ENCODE measurements at places on chromosomes 4 and X.

DNA sequence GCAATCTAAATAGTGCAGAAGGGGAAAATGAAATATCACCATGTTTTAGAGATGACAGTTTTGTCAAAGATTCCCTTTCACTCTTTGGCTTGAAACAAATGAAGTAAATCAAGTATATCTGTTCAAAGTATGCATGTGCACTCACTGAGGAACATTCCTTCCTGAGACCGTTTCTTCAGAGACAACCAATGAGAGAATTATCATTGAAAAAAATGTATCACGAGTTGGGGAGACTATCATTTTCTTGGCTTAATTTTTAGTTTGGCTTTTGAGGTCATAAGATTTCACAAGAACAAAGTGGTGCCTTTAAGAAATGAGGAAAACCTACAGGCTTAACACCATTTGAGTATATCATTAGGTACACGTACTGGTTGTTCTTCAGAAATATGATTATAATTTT, 56.3 kb downstream of the PCDH7 start:
- DNase-seq, result no peak

DNA sequence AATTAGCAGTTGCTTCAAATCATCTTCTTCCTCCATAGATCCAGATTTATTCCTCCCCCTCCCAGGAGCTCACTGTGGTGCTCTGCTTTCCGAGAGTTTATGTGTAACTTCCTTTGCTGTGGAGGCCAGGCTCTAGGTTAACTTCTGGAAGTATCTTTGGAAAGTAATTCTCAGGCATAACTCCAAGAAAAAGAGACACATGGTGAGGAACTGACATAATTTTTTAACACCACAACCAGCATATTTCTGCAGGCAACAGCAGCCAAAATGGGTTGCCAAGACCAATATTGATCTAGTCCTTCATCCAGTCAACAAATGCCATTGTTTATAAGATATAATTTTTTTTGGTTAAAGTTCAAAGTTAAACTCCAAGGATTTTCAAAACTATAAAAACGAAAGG, 114.5 kb upstream of the RBPJ start:
- no peak for DNase-seq

DNA sequence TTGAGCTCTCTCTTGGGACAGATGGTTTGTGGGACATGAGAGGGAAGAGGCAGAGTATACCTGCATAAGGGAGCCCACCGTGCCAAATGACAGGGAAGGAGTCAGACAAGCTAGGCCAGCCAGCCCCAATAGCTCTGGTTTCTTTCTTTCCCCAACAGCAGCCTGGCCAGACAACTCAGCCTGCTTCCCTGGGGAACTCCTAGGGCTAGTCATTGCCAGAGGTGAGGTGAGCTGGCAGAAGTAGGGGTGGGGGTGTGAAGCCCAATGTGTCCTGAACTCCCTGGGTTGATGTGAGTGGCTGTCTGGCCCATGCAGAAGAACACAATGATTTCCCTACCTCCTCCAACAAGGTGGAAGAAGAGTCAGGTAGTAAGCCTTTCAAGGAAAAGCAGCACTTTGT, 135.5 kb downstream of the AMMECR1 start:
- no peak for DNase-seq

DNA sequence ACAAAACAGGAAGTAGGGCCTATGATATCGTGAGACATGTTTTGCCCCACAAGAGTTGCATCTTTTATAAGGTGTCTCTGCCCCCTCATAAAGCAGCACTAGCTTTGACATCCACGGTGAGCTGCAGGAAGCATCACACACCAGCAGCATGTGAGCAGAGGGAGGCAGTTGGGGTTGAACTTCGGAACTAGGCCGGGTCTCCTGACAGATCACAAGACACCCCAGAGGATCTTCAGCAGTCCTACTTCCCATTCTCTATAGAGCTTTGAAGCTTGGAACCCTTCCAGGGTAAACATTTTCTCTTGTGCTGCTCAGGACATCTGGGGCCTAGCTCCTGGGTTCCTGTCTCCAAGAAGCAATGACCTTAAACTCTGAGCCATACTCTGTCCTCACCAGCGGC, 27.5 kb downstream of the YY2 start:
- no peak for DNase-seq

DNA sequence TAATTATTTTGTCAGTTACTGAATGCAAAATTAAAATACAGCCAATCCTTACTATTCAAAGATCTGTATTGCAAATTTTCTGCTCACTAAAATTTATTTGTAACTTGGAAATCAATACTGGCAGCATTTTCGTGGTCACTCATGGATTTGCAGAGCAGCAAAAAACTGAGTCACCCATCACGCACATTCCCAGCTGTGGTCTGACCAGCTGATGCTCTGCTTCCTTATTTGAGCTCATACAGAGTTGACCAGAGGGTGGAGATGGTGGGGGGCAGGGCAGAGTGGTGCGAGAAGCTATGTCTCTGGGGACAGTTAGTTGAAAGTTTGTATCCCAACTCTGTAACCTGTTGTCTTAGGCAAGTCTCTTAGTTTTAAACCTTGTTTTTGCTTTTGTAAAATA, 214.8 kb downstream of the SPCS3 start:
- no peak for DNase-seq

GRCh38 chr4:159145992-159146330, 43.1 kb downstream of the RAPGEF2 start:
- no peak for DNase-seq

Measured in stimulated activated CD4-positive, alpha-beta T cell treated with anti-CD3 and anti-CD28 coated beads, Interleukin-1b, Interleukin-23, amount 100 ng/mL, for 24 hours (primary cell).